ENCODE measurements at places on chromosomes 6 and 20.

DNA sequence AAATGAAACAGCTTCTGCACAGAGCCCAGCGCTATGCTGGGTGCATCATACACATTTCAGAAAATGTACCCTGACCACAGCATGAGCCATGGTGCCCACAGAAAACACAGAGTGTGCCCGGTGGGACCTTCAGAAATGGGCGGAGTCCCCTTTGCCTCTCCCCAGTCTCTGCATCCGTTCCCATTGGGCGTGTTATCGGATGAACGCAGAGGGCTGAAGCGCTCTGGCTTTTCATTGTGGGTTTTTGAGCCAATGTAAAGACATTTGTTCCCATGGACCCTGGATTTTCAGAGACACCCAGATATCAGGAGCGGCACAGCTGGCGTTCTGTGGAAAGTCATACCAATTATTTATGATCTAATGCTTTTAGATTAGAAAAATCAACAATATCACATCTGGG, 99.8 kb downstream of the DACT2 start:
- DNase-seq: no peak

DNA sequence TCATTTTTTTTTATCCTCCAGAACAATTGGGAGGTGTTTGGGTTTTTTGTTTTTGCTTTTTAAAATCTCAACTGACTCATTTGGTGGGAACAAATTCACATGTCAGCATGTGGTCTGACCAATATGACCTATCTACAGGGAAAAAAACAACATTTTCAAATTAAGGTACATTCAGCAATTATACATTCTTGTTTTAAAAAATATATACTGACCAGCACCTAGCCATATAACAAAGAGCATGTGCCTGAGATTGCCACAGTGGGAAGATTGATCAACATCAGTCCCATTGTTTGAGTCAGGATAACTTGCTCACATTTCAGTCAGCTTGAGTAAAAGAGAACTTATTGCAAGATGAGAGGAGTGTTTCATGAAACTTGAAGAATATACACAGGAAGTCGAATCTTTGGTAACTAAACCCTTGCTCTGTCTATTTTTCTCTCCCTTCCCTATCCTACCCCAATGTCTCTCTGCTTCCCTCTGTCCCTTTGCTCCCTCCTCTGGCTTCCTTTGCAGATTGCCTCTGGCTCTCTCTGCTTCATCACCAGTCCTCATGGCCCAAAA, 163.2 kb upstream of the TAB2 start:
- DNase-seq: no peak

DNA sequence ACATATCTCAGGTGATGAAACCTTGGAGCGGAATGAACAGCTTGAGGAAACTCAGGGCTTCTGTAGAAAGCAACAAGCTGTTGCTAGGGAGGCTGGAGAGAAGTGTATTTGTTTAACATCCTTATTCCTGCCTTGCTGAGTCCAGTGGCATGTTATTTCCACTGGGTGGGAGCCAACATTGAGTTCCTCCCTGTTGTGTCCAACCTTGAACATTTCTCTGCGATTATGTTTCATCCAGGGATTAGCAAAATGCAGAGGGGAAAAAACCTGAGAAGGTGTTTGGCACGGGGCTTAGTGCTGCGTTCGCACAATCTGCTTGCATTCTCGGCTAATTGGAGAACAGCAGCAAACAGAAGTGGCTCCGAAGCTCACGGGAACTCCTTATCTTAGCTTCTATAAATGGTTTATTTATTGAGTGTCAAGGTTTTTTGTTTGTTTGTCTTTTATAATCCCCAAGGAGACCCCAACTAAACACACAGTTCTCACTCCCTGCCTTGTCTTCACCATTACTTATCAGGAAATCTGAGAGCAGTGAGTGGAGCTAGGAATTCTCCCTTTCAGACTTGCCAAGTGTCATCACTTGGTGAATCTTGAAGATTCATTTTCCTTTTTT, 412.8 kb downstream of the CDC5L start:
- DNase-seq: no peak

DNA sequence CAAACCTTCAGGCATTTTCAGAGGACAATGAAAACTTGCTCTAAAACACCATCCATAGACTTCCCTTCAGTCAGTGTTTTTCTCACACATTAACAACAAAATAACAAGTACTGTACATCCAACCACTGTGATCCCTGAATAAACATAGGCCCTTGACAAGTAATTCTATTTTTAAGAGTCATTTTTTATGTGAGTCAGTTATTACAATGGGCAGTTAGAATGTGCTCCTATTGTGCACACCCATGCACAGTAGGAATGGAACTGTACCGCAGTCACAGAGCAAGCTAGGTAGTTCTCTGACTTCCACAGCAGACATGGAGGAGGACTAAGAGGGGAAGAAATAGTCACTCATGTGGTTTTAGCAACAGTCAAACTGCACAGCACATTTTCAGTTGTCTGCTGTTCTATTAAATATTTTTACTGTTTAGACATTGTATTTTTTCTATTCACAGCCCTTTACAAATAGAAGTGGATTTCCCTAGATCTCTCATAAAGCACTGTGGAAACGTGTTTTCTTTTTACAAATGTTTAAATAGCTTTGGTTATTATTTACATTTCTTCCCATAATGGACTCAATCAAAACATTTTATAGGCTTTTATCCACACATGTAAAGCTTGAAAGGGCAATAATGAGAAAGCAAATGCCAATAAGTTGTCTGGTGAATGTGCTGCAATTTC, 100.4 kb downstream of the JAG1 start:
- no peak for DNase-seq

DNA sequence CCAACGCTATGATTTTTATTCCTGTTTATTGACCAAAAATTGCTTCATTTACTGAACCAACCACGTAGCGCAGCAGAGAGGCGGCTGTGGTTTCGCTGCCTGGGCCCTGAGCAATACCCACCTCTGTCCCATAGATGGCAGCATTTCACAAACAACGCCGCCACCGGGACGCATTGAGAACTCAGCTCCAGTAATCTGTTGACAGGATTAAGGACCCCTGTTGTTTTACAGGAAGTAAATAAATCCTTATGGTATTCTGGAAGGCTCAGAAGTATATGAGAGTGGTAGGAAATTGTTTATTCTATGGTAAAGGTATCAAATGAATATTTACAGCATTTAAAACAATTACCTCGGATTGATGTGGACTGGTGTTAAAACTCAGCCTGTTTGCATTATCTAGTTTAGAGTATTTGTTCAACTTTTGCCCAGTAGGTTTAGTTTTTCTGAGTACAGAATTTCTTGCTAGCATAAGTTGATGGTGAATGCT, 547.9 kb upstream of the SLC35B3 start:
- peak; percentile 56 for DNase-seq

DNA sequence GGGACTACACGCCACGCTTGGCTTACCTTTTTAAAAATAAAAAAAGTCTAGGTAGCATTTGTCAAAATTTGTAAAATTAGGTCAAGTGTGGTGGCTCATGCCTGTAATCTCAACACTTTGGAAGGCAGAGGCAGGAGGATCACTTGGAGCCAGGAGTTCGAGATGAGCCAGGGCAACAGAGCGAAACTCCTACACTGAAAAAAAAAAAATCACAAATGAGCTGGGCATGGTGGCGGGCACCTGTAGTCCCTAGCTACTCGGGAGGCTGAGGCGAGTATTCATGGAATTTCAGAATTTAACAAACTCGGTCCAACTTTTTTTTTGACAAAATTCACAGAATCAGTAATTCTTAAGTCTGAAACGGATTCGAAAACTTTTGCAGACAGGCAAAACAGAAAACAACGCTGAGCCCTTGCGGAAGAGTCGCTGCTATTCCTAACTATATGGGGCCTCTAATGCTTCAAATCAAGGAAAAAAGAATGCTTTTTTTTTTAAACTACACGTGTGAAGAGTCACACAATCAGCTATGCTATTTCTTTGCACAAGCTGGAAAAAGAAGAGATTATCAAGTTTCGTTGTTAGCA, 62.9 kb downstream of the GTF2H5 start:
- no peak for DNase-seq

DNA sequence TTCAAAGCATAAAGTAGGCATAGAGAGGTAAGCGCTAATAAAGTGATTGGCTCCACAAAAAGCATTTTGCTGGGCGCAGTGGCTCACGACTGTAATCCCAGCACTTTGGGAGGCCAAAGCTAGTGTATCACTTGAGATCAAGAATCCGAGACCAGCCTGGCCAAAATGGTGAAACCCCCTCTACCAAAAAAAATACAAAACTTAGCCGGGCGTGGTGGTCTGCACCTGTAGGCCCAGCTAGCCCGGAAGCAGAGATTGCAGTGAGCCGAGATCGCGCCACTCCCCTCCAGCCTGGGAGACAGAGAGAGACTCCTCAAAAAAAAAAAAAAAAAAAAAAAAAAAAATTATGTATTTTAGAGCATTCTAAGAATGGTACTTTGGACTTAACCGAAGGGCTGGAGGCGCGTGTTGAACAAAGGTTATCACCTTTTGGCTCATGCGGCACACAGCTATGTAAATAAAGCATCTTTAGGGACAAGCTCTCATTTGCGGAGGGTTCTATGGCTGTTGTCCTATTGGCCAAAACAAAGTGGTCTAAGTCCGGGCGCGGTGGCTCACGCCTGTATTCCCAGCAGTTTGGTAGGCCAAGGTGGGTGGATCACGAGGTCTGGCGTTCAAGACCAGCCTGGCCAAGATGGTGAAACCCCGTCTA, 17.4 kb downstream of the HFE start:
- no peak for DNase-seq

- DNase-seq: no peak
These were observed 49.5 kb downstream of the SRC start for GRCh38 chr20:37395410-37395797.

- no peak for DNase-seq
These were observed 13.9 kb downstream of the PI16 start for GRCh38 chr6:36968266-36968977.
